ENCODE measurements at places on chromosomes 2 and 18. TPM values are rescaled to one million over a fixed set of nuclear protein-coding genes. Genes with fewer than 3 reads are reported as not detected.

DNA sequence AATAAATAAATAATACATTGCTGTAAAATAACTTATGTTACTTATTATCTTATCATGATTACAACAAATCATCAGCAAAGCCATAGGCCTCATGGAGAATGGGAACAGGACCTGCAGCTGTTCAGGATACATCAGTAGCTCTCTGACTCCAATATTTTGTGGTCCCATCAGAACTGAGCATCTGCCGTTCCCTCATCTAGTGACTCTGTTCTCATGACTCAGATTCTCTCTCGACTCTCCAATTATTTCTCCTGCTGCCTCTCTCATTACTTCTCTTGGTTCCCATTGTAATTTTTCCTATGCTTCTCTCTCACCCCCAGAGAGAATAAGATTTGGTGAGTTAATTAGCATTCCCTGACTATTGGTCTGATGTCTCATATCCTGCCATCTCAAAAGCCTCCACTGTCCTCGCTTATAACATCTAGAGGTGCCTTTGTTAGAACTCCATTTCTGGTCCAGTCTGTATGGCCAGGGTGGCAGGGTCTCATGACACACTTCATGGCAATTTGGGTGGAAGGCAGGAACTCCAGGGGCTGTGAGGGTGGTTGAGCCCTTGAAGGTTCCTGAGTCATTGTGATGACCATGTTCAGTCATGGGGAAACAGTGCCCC lies 78.0 kb upstream of the TANC1 start:
- DNase-seq, result no peak

DNA sequence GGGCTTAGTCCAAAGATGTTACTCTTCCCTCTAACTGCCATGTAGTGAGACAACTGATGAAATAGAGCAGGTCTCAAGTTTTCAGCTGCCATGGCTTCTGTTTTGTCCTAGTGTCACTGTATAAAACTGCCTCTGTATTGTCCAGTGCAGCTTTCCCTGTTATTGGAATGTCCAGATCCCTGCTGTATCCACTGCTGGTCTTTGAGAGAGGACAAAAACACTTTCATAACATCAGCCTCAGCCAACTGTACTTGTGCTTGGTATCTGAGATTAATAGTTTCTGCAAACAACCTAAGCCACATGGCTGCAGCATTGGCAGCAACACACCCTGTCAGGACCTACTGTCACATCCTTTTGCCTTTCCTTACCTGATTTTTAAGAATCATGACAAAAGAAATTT lies 480.2 kb downstream of the LPIN1 start:
- DNase-seq, result no peak

DNA sequence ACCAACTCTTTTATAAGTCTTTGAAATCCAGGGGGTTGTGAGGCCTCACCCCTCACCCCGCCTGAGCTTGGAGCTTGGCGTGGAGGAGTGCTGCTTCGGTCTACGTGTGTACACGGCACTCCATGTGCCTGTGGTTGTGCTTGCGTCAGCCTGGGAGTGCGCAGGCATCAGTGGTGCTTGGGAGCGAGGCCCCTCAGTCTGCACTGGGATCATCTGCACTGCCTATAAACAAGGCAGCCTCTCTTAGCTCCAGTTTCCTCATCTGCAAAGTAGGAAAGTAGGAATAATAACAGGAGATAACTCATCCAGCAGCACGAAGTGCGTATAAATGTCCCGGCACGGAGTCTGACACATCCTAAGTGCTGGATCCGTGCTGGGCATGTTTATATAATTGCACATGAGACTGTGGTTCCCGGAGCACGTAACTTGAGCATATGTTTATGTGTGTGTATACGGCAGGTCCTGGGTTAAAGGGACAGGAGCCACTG lies 1.2 kb downstream of the GYPC start:
- DNase-seq, result peak; percentile 92

DNA sequence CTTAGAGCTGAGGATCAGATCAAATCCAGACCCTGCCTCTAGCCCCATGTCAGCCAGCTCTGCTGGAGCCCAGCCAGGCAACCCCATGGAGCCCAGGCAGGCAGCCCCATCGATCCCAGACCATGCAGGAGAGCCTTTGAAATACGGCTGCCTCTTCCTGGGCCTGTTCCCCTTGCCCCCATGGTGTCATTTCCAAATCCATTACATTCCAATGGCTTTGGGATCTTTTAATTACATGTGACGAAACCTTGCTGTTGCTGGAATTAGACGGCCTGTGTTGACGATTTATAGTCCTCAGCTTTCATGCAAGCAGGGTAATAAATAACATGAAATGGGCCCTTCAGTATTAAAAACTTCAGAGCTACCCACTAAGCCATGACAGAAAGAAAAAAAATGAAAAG lies 75.8 kb upstream of the SLC14A2 start:
- DNase-seq, result no peak

DNA sequence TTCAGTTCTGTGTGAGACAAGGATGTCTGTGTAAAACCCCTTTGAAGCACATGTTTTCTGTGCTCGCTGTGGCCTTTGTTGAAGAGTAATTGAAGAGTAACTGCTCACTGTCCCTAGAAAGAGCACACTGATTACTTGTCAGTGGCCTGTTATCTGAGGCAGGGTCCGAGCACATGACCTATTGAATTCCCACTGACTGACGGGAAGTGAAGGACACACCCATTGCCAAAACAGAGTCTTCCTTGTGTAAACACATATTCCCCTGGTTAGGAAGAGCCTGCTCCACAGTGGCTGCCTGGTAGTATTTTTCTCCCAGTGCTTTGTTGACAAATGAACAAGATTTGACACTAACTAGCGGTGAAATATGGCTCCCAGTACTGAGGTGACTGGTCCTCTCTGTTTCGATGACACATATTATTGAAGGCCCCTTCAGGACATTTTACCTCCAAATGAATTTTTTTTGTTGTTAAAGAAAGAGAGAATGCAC lies 148.5 kb upstream of the GYPC start:
- no peak for DNase-seq

Gene ASTL
- total RNA-seq, result not detected

All from fibroblast of the aortic adventitia (primary cell).